ENCODE measurements at places on chromosomes 1 and 21.

- DNase-seq: no peak
These were observed 12.6 kb downstream of the LAX1 start for GRCh38 chr1:203777596-203777995.

DNA sequence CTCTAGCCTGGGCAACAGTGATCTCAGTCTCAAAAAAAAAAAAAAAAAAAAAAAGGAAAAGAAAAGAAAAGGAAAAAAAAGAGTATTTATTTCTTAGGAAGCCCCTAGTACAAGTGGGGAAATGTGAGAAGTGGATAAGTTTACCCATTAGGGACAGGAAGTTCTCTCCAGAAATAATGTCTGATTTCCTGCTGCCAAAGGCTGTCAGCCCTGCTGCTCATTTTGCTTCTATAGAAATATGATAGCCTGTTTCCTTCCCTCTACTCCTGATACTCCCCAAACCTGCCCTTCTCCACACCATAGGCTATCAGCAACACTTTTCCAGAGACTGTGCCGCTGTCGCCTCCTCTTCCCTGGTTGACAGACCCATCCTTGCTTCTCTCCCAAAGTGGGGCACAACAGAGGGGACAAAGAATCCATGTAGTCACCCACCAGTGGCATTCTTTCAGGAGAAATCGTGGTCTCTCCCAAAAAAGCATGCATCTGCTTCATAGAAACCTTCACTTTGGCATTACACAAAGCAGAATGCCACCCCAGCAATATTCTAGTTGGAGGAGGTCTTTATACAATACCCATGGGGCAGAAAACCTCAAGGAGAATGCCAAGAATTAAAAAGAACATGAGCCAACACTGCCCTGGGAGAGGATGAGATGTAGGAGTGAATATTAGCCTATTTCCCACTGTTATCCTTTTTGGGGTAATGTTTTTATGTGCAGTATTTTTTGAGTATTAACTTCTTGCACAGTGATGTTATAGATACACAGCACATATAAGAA is 166.3 kb upstream of the NR5A2 start:
- no peak for DNase-seq

DNA sequence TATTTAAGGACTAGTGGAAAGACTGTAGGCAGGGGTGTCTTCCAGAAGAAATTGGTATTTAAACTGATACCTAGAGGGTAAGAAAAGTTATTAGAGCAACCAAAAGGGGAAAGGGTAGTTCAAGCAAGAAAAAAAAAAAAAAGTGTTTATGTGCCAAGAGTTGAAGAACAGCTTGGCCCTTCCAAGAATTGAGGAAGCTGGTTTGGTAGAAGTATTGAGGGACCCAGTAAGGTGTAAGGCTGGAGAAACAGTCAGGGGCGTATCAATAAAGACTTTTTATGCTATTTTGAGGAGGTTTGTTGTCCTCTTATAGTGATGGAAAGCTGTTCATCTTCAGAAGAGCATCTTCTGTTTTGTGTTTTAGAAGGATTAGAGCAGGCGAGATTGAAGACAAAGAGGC is 108.3 kb downstream of the PTPRC start:
- no peak for DNase-seq

- no peak for DNase-seq
These were observed 27.5 kb upstream of the JUN start for GRCh38 chr1:58811303-58811702.

DNA sequence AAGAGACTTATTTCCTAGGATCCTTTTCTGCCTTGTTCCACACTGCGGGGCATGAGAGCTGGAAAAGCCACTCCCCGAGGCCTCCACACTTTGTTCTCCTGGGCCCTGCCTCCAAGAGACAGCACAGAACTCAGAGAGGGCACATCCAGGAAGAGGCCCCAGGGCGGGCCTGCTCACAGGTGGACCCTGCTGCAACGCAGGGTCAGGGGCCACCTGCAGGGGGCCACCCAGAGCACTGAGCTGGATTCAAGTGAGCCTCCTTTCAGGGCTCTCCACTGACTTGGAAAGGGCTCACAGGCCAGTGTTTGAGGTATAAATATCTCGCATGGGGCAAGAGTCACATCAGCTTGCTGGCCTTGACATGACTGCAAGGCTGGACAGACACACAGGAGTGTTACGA is 4.8 kb downstream of the RGS16 start:
- no peak for DNase-seq

DNA sequence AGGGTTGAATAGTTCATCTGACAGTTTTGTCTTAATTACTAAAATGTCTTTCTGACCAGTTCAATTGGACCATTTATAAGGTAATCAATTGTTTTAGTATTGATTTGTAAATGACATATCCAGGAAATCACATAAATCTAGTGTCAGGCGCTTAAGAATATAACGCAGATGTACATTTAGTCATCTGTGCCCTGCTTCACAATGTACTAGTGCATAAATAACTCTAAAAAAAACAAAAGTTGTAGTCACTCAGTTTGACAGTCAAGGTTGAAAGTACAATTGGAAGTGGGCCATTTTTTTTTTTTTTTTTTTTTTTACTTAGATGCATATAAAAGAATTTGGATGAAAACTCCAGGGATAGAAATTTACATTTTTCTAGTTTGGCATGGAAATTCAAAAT is 490.4 kb downstream of the PTPRC start:
- DNase-seq: no peak

DNA sequence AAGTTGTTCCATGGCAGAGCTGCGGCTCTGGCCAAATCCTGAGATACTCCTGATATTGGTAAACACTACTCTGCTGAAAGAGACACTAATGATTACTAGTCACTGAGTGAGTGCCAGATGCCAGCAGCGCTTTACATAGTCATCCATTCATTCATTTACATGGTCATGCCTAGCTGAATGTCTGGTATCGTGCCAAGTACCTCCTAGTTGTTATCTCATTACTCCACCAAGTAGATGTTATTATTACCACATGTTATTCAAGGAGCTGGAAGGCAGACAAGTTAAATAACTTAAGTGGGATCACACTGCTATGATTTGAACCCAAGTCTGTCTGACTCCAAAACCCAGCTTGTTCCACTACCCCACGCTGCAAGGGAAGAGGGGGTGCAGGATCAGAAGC is 4.7 kb downstream of the OLFML2B start:
- DNase-seq: no peak

GRCh38 chr1:94514095-94514727 is 27.3 kb downstream of the F3 start:
- DNase-seq: no peak

DNA sequence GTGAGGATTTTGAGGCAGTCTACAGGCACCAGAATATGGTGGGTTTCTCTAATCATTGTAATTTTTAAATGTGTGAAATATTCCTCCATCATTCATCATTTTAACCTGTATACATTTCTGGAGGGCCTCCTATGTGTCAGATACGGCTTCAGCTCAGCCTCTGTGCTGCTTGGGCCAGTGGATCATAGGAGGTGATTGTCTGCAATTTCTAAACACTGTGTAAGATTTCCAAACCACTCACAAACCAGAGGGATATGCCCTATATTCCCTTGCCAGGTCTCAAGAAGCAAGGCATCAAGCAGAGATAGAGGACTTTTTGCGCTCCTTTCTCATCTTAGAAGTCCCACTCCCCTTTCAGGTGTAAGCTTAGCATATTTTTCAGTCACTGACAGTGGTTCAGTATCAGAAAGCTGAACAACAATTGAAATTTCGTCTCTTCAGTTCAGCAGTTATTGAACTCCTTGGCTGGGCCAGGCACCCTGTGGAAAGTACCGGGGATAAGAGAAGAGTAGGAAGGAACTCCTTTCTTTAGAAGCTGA is 190.9 kb downstream of the NFIA start:
- no peak for DNase-seq

- DNase-seq: no peak
These were observed 127.6 kb downstream of the CYYR1 start for GRCh38 chr21:26445440-26445839.

DNA sequence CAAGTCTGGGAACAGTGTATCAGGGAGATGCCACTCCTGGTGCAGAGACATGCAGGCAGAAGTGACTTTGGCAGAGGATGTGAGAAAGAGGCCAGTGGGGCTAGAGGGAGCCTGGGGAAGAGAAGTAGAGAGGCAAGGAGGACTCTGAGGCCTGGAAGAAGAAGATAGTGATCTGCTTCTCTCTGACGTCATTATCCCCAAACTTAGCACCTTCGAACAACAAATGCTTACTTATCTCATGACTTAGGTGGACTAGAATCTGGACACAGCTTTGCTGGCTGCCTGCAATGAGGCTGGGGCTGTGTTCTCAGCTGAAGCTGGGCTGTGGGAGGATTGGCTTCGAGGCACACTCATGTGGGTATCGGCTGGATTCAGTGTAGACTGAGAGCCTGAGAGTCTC is 44.5 kb upstream of the ZNF678 start:
- no peak for DNase-seq

DNA sequence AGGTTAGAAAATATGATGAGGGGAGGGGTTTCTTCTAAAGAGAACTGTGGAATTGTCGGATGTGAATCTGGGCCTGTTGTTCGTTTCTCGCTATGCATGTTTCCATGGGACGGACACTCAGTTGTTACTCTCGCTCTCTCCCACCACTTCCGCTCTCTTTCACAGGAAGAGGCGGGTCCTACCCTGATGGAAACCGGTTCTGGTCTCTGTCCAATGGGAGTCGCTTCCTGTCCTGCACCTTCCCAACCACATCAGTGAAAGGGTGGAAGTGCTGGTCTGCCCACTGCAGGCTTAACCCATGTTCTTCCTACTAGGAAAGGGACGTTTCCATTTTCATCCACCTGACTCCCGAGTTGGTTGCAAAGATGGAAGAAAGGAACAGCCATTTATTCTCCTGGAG is 119.4 kb downstream of the KCNJ15 start:
- DNase-seq: no peak

DNA sequence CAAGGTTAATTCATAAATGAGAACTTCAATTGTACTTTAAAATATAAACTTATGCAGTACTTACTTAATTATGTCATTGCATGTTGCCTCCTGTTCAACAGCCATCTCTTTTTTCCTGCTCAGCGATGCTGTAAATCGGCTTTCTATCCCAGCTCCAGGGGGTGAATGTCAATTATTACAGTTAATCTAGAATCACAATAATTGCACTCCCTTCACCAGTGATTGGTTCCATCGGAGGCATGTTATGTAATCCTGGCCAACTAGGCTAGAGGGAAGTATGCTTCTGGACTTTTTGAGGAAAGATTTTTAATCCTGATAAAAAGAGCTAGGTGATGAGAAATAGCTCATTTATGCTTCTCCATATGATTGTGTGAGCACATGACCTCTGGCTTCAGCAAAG is 53.8 kb upstream of the SGIP1 start:
- no peak for DNase-seq

DNA sequence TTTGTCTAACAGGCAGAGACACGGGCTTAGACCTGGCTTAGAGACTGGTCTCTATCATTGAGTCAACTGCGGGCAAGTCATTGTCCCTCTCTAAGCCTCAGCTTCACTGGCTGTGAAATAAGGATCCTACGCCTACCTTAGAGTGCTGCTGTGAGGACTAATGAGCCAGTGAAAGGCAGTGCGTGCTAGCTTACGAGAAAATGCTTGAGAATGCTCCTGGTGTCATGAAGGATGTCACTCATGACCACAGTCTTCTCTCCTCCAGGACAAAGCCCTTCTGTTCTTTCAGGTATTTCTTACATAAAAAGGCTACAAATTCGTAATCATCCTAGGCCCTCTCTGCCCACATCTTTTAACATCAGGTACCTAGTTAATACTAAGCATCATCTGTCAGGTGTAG is 16.5 kb upstream of the A3GALT2 start:
- DNase-seq: no peak

DNA sequence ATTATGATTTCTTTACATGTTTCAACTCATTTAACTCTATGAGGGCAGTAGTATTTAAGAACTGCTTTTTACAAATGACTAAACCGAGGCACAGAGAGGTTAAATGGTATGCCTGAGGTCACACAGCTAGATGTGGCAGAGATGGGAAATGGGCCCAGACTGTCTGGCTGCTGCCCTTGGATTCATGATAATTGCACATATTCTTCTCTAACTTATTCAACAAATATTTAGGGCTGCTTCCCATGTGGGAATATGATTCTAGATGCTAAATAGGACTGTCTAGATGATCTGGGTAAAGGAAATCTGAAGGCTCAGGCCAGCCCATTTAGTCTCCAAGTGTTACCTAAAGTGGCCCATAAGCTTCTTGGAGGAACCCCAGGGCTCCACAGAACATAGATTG is 26.2 kb downstream of the C8A start:
- DNase-seq: no peak

- no peak for DNase-seq
These were observed 248.4 kb downstream of the TNR start for GRCh38 chr1:175494950-175495349.

DNA sequence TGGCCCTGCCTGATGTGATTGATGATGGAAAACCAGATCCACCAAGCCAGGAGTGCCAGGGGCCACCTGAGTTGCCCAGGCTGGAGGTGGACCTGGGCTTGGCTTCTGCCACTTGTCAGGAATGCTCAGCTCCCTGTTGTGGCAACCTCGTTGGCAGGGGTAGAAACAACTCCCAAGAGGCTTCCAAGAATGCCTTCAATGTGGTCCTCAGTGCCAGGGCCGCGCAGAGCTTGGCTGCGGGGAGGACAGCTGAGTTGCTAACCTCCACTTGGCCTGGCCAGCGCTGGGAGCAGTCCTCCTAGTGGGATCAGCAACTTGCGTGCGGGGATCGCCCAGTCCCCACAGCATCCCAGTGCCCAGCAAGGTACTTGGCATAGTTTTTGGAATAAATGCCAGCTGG is 9.0 kb downstream of the MYOM3 start:
- DNase-seq: no peak

DNA sequence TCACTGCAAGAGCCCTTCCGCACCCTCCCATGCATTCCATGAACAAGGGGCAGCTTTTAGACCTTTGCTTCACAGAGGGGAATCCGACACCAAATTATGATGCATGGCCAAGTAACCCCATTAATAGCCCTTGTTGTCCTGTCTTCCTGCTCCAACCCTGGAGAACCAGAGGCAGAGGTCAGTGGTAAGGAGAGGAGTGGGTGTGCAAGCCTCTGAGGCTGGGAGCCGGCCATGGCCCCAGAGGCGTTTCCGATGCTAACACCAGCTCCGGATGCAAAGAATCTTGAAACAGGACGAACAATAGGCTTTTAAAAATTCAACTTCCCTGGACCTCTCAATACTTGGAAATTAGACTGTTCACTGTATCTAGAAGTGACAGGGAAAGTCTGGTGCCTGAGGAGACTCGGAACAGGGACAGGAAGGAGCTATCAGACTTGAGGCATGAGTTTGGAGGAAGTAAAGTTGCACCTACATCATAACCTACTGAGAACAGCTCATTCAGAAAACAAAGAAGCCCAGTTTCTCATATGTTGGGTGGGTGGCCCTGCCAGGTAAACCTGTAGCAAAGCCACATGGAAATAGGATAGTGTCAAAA is 101.2 kb upstream of the ERG start:
- no peak for DNase-seq
